Adipocyte (in vitro differentiated cells): ENCODE measurements at places on chromosomes 7 and 10.

GRCh38 chr10:75955973-75956502 lies 524.6 kb downstream of the LRMDA start:
- DNase-seq = no peak

- DNase-seq = no peak
These were observed 86.4 kb downstream of the FAM53B start for GRCh38 chr10:124657806-124658205.

GRCh38 chr7:40138973-40139372 lies 4.2 kb downstream of the SUGCT start:
- no peak for DNase-seq

DNA sequence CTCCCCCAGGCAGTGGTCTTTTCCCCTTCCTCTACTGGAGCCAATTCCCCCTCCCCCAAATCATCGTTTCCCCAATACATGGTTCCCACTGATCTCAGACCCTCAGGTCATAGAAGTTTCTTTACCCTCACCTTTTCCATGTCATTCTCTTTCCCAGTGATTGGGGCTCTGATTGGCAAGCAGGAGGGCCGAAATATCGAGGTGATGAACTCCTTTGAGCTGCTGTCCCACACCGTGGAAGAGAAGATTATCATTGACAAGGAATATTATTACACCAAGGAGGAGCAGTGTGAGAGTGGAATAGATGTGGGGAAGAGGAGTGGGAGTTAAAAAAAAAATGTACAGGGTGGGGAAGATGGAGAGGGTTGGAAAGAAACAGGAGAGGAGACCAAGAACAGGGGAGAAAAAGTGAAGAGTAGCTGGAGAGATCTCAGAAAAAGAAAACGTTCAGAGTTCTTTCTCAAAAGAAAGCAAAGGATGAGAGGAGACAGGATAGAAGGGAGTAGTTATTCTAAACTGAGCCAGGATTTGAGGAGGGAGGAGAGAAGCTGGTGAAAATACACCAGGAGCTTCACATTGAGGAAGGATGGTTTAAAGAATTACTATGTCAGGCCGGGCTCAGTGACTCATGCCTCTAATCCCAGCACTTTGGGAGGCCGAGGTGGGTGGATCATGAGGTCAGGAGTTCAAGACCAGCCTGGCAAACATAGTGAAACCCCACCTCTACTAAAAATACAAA lies 858 bp downstream of the COPS6 start:
- DNase-seq = peak; percentile 43

- DNase-seq = peak; percentile 44
These were observed 56.9 kb upstream of the PPP1R3C start for GRCh38 chr10:91689731-91690168.

DNA sequence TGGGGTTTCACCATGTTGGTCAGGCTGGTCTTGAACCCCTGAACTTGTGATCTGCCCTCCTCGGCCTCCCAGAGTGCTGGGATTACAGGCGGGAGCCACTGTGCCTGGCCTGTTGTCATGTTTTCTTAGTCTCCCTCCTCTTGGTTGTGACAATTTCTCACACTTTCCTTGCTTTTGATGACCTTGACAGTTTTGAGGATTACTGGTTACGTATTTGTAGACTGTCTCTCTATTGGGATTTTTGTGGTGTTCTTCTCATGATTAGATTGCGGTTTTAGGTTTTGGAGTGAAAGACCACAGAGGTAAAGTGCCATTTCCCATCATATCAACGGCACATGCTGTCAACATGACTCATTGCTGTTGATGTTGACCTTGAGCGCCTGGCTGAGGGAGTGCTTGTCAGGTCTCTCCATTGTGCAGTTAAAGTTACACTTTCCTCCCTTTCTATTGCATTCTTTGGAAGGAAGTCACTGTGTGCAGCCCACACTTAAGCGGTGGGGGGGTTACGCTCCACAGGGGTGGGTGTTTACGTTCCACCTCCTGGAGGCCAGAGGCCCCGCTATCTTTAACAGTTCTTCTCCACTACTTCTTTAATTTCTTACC lies 10.8 kb downstream of the NEURL1 start:
- peak; percentile 67 for DNase-seq

GRCh38 chr7:138247568-138248333 lies 171.5 kb downstream of the AKR1D1 start:
- DNase-seq = peak; percentile 4

DNA sequence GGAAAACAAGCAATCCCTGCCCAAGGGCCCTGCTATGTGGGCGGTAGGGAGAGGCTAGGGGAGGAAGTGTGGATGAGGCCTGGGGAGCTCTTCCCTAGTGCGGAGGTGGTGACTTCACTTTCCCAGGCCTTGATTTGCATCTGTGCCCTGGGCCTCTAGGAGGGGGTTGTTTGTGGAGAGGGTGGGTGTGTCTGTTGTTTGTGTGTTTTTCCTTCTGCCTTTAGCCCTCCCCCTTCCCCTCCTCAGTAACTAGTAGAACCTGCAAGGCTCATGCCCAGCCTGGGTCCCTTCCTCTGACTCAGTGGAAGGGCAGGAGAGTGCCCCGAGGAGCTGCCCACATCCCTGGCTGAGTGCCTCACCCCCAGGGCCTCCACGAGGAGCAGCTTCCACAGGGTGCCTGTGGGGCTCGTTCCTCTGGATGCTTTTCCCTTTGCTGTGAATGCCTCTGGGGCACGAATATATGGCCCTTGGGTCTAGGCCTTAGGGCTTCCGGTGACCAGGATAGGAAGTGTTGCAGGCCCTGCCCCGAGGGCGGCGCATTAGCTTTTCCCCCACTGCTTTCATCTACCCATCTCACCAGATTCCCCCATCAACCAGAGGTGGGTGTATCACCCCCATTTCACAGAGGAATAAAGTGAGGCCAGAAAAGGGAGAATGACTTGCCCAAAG lies 89.4 kb upstream of the DUSP5 start:
- DNase-seq = peak; percentile 53

DNA sequence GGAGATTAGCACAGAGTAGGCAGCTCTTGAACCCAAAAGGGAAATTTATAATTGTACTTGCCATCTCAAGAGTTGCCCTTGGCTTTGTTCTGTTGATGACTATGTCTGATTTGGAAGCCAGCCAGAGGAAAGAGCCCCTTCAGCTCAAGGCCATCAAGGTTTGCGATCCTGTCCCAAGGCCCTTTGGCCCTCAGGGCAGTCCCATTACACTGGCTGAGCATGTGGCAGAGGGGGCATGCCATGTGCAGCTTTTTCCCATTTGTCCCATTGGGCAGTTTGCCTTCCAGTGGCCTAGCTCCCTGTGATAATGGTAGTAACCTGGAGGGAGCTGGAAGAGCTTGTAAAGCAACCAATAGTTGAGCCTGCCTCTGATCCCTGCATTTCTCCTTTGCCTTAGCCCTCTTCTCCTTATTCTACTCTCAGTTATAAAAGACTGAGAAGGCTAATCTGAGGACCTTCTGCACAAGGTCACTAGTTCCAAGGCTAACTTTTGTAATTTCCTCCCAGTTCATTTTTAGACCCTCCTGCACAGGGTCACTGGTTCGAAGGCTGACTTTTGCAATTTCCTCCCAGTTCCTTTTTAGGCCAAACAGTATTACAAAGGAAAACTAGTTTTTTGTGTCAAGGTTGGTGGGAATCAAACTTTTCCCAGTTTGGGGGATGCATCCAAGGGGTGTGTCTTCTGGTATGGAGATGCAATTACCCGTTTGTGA lies 31.0 kb upstream of the ARHGAP12 start:
- DNase-seq = no peak

DNA sequence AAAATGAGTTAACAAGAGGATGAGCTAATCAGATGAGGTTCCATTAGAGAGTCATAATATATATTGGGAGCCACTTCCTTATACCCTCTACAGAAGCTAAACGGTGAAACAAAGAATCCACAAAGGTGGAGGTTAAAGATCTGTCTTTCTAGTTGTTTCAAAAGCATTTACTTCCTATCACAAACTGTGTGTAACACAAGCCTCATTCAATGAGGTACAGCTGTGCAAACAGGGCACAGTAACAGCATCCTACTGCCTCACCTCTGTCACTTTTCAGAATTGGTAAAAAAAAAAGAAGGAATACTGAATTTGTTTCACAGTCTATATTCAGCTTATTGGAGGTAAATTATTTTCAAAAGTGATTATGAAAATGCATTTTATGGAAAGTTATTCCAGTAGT lies 128.7 kb downstream of the AGMO start:
- no peak for DNase-seq

- no peak for DNase-seq
These were observed 1.3 kb upstream of the FOXL3 start for GRCh38 chr7:288671-289101.

DNA sequence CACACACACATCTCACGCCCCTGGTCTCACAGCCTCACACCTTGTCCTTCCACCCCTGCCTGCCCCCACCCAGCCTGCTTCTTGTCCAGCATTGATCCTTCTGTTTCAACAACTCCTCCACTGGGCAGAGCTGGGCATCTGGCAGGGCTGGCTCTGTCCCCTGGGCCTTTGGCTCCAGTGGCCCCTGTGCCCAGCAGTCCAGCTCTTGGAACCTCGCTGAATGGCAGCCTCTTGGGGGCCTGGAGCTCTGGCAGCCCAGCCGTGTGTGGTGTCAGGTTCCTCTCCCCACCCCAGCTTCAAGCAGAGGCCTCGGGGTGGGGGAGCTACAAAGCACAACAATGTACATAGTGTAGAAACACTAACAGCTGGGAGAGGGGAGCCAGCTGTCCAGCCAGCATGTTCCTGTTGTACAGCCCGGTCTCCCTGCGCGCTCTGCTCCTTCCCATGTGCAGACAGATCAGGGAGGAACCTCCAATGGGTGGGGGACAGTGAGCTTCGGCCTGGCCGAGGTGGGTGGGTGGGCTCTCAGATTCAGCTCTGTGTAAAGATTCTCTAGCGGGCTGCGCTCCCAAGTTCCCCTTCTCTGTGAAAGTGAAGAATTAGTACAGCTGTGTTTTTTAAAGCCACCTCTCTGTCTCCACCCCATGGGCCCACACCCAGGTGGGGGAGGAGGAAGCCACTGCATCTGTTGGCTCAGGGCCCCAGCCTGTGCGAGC lies 19.4 kb downstream of the ZMIZ2 start:
- peak; percentile 87 for DNase-seq

DNA sequence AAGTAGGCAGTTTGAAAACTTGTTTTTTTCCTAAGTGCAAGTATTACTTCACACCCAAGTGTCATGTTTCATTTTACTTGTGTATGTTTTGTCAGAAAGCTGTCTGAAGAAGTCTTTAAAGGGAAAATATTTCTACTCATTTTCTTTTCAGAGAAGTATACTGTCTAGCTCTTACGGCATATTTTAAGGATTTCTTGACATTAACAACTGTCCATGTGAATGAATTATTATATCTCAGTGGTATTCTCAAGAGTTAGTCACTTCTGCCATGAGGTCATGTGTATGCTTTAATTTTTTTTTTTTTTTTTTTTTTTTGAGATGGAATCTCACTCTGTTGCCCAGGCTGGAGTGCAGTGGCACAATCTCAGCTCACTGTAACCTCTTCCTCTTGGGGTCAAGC lies 229.5 kb downstream of the BICC1 start:
- peak; percentile 25 for DNase-seq

DNA sequence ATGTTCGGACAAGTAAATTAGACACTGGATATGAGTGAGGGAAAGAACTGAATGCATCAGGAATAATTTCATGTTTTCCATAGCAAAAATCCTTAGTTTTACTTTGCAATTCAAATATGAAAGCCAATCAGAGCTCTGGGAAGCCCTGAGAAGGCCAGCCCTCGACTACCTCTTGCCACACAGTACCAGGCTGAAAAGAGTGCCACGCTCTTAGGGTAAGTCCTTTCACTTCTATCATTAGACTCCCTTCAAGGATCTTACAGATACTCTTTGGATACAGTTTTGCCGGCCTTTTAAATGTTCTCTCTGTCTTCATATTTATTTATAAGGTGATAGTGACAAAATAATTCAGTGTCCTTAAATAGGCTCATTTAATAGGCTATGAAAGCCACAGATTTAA lies 1.9 kb downstream of the COBL start:
- DNase-seq = no peak

DNA sequence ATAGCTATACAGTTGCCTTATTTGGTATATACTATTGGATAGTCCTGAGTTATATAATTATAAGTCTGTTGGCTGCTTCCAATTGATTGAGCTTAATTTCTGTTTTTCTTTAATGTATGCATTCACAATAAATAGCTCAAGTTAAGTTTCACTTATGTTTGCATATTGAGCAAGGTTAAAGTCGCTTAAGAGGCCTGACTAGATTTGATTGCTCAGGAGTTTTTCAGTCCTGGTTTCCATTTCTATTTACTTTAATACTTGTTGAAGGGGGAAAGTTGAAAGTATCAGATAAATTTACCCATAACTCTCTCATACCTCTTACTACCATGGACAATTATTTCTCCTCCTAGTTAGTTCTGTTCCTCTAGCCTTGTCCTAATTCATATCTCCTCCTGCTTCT lies 294.7 kb downstream of the ARL4A start:
- no peak for DNase-seq

- DNase-seq = no peak
These were observed 36.3 kb downstream of the MET start for GRCh38 chr7:116708248-116708647.

GRCh38 chr10:97006364-97006763 lies 174.3 kb downstream of the LCOR start:
- no peak for DNase-seq

DNA sequence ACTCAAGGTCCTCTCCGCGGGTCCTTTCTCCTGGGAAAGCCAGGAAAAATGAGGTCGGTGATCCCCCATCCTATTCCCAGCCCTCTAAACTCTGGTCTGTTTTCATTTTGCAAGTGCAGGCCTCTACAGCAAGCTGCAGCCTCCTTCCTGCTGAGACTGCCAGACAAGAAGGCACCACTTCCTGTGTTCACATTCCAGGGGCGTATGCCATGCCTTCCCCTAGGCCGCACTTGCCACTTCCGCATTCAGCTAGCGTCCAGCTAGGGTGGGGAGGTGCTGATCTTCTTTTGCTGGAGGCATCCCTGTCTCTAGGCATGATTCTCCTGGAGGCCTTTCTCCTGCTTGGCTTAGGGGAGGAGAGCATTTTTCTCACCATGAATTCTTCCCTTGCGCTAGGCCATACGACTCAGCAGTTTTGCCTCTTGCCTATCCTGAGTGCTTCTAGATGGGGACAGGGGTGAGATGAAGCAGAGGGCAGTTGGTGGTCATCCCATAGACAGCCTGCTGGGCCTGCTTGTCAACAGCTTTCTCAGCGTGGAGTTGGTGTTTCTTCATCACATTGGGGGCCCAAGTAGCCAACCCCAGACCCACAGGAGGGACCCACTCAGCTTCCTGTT lies 328.9 kb downstream of the RPS24 start:
- DNase-seq = no peak

DNA sequence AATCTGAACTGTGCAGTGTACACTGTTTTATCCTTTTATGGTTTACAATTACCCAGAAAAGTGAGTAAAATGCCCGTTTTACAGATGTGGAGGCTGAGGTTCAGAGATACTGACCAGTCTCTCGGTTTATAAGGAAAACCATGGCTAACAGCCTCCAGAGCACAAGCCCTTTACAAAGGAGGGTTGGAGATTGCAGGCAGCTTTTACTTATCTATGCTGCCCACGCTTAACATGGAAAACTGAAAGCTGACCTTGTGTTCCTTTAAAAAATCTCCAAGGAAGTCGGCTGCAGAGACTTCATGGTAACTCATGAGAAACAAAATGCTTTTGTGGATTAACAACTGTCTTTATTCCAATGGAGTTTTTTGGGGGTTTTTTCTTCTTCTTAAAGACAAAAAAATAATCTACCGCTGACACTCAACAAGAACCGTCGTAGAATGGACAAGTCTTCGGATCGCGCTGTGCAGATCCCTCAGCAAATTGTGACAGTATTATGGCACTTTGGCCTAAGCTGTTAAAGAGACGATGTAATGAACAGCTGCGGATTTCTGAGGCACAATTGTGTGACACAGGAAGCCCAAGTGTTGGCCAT lies 654 bp upstream of the SLF2 start:
- DNase-seq = no peak
